Umbilical cord (tissue), 2 donors: ENCODE measurements at places on chromosomes 7 and 10. TPM values are rescaled to one million over a fixed set of nuclear protein-coding genes. Genes with fewer than 3 reads are reported as not detected.

Gene NME8
- total RNA-seq: not detected

Gene MYL7
- not detected for total RNA-seq

Gene SUN3
- not detected for total RNA-seq

Gene FKBP6
- 0.72 TPM for total RNA-seq

Gene TAS2R41
- 2.6 TPM for total RNA-seq

Gene HOXA13
- 15.6 TPM for total RNA-seq

Gene ZDHHC6
- total RNA-seq: 23.1 TPM

Gene NPY4R2
- not detected for total RNA-seq

Gene SMURF1
- total RNA-seq: 27.2 TPM

Gene PRR15
- total RNA-seq: not detected

Gene DRGX
- 0.48 TPM for total RNA-seq

Gene TSPAN13
- 10.6 TPM for total RNA-seq

Gene LIPJ
- total RNA-seq: 4.1 TPM

Gene HYAL4
- total RNA-seq: 2.6 TPM
